Calu3 (cell line): ENCODE measurements at places on chromosomes 7 and 10.

DNA sequence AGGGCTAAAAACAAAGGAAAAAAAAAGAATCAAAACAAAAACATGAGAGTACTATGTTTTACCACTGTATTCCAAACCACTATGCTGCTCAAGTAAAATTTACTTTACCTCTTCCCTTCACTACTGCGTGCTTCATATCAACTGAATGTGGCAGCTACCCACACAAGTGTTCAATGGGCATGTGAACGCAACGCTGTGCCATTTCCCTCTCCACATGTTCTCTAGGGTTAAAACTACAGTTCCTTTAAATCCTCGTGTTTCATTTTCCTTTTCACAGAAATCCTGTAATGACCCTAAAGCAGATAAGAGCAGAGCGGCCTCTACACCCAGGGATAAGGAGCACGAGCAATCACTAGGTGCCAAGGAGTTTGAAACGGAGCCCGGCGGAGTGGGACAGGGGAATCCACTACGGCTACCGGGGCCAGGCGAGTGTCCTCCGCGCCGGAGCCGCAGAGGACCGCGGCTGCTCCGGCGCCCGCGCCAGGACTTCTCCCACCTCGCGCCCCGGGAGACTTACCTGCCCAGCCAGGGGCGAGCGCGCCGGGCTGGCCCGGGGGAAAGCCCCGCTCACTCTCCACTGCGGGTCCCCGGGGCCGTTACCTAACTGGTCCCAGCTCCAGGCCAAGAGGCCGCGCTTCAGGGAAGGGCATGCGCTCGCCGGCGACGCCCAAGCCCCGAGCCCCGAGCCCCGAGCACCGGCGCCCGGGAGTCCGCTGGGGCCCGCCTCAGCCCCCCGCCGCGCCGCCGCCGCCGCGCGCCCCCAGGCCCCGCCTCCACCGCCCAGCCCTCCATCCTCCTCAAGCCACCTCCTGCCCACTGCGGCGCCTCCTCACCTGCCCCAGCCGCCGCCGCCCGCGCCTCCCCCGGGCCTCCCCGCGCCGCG lies 711 bp downstream of the NAMPT start:
- DNase-seq: peak; percentile 65

- DNase-seq: no peak
Measured at GRCh38 chr10:44703241-44704155, 207.6 kb upstream of the TMEM72 start.

DNA sequence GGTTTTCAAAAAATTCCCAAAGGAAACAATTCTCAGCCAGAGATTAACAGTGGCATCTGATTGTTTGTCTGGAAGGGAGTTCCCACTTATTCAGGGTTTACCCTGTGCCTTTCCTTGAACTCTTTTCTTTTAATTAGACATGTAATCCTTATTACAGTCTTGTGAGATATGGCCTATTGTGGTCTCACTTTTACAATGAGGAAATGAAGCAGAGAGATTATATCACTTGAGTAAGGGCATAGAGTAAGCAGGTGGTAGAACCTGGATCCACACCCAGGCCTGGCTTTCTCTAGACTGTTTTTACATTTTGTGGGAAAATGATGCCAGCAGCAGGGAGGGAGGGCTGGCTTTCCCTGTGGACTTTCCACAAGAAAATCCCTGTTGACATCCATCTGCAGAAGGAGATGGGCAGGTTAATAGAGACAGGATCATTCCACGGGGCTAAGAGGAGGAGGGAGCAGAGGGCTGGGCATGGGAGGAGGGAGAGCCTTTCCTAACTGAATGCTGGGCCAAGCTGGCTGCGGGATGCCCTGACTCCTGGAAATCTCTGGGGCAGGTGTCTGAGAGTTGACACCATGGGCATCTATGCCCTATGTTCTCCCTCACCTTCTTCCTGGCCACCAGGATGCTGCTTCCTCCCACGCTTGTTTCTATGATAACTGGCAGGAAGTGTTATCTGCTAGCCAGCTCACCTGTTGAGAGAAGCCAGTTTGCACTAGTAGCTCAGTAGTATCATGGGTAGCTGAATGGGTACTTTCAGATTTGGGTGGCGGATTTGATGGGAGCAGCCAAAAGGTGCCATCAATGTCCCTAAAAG lies 28.7 kb upstream of the ARHGAP22 start:
- DNase-seq: no peak

GRCh38 chr10:909831-910230 lies 21.7 kb downstream of the LARP4B start:
- no peak for DNase-seq

GRCh38 chr7:129144834-129145668 lies 544 bp downstream of the TSPAN33 start:
- DNase-seq: peak; percentile 21
